ENCODE measurements at places on chromosomes 1 and 21.

DNA sequence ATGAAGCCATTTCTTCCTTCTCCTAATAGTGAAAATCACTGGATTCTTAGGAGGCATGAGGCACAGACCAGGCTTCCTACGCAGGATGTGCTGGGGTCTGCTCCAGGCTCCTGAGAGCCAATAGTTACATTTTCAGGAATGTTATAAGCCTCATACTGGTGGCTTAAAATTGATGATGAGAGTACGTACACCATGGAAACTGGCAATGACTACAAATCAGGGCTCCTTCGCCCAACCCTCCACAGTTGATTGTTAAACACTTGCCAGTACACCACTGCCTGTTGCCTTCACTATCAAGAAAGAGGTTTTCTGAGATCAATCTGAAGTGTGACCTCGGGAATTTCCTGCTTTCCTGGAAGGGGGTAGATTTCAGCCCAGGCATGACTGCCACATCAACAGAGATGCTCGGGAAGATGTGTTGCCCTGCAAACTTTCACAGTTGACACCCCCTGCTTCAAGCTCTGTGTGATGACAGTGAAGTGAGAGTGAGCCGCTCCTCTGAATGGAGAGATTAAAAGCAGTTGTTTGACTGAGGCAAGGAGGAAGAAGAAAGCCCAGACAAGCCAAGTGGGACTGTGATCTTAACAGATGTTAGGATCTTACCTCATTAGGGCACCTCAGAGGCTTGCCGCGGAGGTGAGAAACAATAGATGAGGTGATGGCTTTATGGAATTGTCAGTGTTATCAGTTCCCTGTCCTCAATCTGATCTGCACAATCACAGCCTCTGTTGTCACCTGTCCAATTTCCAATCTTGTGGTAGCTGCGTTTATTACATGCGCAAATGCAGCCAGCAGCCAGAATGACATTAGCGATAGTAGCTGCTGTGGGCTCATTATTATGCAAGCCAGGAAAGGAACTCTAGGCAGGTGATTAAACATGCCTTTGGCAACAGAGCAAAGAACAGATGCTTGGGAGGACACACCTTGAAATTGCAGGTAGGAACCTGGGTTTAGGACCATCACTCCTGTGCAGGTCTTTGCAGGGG is 277.3 kb downstream of the KAZN start:
- no peak for DNase-seq

DNA sequence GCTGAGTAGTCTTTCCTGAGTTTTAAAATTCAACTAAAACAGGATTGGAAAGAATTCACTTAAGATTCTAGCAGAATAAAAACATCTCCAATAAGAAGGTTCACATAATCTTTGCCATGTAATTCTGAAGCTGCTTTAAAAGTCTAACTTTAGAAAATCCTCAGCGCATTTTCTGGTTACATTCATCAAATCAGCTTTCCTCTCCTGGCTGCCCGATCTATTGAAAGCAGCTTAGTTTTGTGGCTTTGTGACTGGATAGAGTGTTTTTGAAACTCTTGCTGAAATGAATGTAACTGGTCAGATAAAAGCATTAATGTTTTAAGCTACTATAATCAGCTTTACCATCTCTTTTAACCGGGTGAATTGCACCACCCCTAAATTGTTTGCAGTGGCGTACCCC is 66.8 kb downstream of the DOP1B start:
- DNase-seq: no peak

DNA sequence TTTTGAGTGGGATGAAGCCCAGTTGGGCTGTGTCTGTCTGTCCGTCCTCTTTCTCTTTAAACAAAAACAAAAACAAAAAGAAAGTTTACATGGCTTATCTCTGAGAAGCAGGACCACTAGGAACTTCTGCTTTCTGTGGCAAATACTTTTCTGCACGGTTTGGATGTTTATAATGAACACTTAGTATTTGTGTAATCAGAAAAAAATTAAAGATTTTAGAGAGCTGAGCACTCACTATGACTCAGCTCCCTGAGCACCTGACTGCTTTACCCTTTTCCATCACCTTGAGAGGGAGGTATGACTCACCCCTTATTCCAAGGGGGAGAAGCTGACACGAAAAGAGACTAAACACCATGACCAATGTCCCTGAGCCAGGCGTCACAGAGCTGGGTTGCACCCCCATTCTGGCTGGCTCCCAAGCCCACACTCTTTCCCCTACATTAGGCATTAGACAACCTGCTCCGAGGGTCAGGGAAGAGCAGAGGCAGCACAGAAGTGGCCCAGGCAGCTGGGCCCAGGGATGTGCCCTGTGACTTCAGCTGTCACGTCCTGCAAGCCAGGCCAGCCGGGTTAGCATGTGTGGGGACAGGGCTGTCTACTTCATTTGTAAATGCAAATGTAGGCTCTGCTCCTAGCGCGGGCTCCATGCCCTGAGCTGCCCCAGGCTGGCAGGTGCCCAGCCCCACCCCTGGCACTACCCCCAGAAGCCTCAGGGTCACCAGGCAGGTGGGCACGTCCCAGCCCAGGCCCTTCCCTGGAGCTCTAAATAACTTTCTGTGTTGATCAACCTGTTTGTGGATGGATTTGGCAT is 30.4 kb downstream of the RAP1GAP start:
- DNase-seq: no peak

GRCh38 chr1:16172964-16173446 is 17.1 kb upstream of the EPHA2 start:
- no peak for DNase-seq

DNA sequence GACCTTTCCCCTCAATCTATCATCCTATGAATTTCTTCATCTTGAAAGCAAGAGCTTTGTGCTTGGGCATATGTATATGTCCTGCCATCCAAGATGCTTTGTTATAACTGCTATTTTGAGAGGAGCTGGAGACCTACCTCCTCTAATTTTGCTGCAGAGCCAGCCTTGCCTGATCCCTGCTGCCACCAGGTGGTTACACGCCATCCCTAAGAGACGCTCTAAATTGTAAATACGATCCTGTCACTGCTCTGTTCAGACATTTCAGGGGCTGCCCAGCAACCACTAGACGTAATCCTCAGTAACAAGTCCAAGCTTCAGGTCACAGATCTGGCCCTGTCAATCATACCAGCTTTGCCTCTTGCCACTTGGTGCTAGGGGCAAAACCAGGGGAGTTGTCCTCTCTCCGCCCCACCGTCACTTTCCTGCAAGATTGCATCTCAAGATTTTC is 32.9 kb downstream of the GPA33 start:
- no peak for DNase-seq

DNA sequence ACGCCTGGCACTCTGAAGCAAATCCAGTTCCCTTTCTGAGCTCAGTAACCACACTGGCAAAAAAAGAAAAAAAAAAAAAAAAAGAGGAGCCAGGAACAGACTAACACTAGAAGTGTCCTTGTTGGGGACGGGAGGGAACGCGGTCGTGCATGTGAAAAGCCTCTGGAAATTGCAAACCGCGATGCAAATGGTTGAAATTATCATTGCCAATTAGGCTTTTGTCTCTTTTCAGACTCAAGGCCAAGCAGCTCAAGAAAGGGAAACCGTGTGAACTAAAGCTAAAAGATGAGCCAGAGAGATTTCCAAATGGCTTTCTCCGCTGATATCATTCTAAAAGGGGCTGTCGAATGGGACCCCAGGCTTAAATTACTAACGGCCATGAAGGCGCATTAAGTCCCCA is 13.5 kb downstream of the TRABD2B start:
- DNase-seq: no peak

- DNase-seq: no peak
Measured at GRCh38 chr1:3515774-3516480, 61.5 kb downstream of the ARHGEF16 start.

GRCh38 chr1:75124510-75124909 is 9.7 kb upstream of the LHX8 start:
- DNase-seq: no peak

DNA sequence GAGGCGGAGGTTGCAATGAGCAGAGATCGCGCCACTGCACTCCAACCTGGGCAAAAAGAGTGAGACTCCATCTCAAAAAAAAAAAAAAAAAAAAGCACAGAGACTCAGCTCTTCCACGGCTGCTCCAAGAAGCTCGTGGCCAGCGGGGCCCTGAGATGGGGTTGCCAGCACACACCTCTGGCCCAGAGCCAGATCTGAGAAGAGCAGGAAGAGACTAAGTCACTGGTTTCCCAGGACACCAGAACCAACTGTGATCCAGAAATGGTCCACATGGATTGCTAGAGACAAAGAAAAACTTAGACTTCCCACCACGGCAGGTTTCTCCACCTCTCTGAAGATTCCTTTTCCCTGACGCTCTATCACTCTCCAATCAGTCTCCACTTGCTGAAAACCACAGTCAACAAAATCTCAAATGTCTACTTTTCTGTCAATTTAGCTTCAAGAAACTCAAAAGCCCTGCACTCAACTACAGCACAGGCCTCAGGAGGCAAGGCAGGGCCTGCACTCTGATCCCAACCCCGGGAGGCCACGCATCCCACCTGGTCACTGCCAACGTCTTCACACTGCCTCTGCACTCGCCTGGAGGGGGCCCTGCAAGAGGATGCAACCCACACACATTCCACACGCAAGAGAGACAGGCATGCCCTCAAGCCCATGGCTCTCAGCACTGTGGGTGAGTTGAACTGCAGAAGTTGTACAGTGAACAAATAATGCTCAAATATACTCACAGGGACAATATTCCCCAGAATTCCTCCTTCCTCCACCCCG is 79.0 kb downstream of the NPHP4 start:
- DNase-seq: no peak
